Esophagus squamous epithelium (tissue), 5 donors: ENCODE measurements at places on chromosomes 4 and X. TPM values are rescaled to one million over a fixed set of nuclear protein-coding genes. Genes with fewer than 3 reads are reported as not detected.
A peak's percentile ranks its signal among the peaks of the same experiment; 100 is the strongest.

Gene MND1
- total RNA-seq: 4.2 TPM

DNA sequence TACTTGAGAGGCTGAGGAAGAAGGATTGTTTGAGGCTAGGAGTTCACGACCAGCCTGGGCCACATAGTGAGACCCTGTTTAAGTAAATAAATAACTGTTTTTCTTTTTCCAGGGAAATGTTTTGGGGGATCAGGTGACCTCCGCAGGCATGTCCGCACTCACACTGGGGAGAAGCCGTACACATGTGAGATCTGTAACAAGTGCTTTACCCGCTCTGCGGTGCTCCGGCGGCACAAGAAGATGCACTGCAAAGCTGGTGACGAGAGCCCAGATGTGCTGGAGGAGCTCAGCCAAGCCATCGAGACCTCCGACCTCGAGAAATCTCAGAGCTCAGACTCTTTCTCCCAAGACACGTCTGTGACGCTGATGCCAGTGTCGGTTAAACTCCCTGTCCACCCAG is 30.5 kb downstream of the ZBTB49 start:
- no peak overlapping the region for H3K4me3 ChIP-seq
- no peak overlapping the region for H3K27ac ChIP-seq
- peaks cover 72% of the 10 kb centered on the region for H3K36me3 ChIP-seq

Gene AFM
- total RNA-seq: not detected

GRCh38 chrX:24760363-24761000 is 66.8 kb downstream of the POLA1 start:
- H3K27me3 ChIP-seq: no peaks in the 10 kb centered on the region
- H3K36me3 ChIP-seq: peaks cover 8% of the 10 kb centered on the region
- H3K4me1 ChIP-seq: no peaks in the 10 kb centered on the region
- H3K4me3 ChIP-seq: no peak overlapping the region
- no peak overlapping the region for H3K27ac ChIP-seq
- DNase-seq: no peak

Gene LRRC66
- not detected for total RNA-seq

Gene KIT
- 6.6 TPM for total RNA-seq

Gene GABRG1
- total RNA-seq: not detected

- H3K27ac ChIP-seq: no peak overlapping the region
- H3K4me1 ChIP-seq: peaks cover 20% of the 10 kb centered on the region
- no peak for DNase-seq
- H3K27me3 ChIP-seq: no peaks in the 10 kb centered on the region
- no peaks in the 10 kb centered on the region for H3K36me3 ChIP-seq
Observed at GRCh38 chr4:146029939-146030710, 91.5 kb upstream of the ZNF827 start.

DNA sequence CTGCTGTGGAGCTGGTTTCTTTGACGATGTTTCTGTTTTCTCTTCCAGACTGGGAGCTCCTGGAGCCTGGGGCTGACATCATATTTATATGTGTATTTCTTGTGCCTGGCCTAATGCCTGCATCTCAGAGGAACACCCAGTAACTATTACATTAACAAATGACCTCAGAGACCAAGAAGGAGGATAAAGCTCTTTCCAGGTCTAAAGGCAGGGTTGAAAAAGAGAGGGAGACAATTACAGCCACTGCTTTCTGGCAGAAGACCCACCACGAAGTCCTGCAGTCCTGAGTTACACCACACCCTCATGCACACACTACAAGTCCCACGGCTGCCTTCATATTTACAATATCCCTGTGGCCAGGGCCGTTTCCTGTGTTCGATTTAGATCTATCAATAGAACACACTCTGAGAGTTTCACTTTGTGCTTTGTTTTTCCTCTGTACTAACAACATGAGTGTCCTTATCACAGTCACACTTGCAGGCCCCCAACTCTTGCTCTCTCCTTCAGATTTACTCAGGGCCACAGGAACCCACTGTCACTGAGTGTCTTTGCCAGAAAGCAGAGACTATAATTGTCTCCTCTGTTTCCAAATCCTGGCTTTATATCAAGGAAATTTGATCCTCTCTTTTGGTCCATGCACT is 535.5 kb downstream of the MID1IP1 start:
- no peaks in the 10 kb centered on the region for H3K36me3 ChIP-seq
- peak overlapping the region; percentile 5 for H3K4me3 ChIP-seq
- H3K4me1 ChIP-seq: peaks cover 14% of the 10 kb centered on the region

Gene IL1RAPL1
- total RNA-seq: 0.09 TPM

Gene GAGE12H
- total RNA-seq: not detected

GRCh38 chrX:10923466-10923865 is 187.7 kb upstream of the HCCS start:
- no peaks in the 10 kb centered on the region for H3K4me1 ChIP-seq
- no peak overlapping the region for H3K27ac ChIP-seq
- DNase-seq: no peak
- H3K36me3 ChIP-seq: no peaks in the 10 kb centered on the region
